ENCODE measurements at places on chromosomes 5 and 9.

DNA sequence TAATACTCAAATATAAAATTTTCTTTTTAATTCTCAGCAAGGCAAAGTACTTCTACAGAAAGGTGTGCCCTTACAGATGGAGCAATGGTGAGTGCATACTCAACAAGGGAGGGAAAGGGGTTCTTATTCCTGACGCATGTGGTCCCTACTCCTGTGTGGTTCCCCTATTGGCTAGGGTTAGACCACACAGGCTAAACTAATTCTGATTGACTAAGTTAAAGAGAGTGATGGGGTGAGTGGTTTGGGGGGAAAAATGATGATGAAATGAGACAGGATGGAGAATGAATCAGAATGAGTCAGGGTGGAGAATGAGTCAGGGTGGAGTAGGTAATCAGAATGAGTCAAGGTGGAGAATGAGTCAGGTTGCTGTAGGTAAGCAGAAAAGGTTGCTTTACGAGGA lies 22.9 kb upstream of the HMGCS1 start:
- DNase-seq, result no peak

- no peak for DNase-seq
Measured at GRCh38 chr5:171673328-171673727, 112.3 kb upstream of the SMIM23 start.

DNA sequence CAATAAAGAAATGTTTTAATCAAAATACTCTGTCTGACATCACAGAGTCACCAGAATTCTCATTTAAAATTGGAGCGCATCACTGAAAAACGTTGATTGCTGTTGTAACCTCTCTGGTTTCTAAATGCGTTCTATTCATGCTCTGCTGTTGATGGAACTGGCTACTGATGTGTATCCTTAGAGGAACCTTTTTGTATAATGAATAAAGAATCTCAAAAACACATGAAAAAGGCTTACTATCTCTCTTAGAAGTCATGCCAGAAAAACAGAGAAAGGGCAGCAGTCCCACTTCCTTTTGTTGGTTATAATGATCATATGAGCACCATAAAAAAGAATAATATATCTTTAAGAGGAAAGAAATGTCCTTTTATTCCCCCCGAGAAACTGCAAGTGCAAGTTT lies 615.5 kb downstream of the TLE1 start:
- DNase-seq, result no peak

DNA sequence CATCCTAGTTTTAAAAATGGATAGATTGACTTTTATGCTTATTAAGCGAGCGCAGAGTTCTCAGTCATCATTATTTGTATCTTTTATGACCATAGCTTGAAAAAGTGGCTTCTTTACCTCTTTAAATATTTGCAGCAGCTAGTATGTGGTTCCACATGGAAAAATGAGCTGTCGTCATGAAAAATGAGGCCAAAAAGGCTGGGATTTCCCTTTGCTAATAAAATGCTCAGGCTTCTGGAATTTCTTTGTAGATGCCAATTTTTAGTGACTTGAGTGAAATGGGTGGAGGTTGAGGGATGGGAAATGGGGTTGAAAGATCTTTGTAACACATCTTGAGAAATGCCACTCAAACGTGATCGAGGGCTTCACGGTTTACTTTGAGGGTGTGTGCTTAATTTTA lies 35.2 kb downstream of the RAI14 start:
- no peak for DNase-seq

DNA sequence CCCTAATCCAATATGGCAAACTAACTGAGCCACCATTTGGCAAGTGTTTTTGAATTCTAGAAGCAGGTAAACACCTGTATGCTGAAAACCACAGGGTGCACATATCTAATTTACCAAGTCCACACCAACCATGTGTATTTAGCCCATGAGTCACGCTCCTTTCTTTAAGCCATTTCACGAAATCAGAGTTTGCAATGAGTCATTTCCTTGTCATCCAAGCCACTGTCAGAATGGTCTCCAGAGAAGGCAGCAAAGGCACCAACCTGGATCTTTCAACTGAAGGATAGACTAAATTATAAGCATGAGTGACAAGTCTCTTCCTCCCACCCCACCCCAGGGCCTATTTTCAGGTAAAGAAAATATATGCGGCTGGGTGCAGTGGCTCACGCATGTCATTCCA lies 110.0 kb downstream of the PAX5 start:
- DNase-seq, result no peak

DNA sequence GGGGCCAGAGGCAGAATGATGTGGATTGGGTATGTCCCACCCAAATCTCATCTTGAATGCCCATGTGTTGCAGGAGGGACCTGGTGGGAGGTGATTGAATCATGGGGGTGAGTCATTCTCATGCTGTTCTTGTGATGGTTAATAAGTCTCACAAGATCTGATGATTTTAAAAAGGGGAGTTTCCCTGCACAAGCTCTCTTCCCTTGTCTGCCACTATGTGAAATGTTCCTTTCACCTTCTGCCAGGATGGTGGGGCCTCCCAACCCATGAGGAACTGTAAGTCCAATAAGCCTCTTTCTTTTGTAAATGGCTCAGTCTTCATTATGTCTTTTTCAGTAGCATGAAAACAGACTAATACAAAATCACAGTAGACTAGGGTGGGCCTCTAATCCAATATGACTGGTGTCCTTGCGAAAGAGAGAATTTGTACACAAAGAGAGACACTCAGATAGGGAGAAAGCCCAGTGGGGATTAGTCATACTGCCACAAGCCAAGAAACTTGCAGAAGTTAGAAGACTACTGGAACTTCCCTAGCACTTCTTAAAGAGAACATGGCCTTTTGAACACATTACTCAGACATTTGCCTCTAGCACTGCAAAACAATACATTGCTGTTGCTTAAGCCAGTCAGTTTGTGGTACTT lies 68.4 kb downstream of the ANXA1 start:
- DNase-seq, result no peak

- no peak for DNase-seq
Measured at GRCh38 chr5:67197536-67197935, 937 bp upstream of the CD180 start.

GRCh38 chr5:155564541-155564940 lies 551.0 kb downstream of the KIF4B start:
- no peak for DNase-seq

DNA sequence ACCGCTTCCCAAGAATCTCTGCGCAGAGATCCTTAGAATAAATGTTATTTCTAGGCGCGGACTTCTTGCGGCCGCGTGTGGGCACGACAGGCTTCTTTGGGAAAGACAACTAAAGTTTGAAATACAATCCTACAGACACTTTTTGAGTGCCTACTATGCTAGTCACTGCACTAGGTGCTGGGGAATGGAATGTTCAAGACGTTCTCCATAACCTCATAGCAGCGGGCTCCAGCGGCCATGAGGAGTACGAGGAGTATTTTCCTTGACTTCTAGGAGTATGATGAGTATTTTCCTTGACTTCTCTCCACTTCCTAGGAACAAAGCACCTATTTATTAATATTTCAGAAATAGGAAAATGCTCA lies 636 bp upstream of the PWWP2A start:
- DNase-seq, result no peak

GRCh38 chr9:1490341-1491232 lies 440.4 kb downstream of the DMRT2 start:
- no peak for DNase-seq

GRCh38 chr5:72109625-72110024 lies 2.4 kb downstream of the MAP1B start:
- DNase-seq, result no peak

GRCh38 chr5:79831381-79832309 lies 142.0 kb downstream of the CMYA5 start:
- DNase-seq, result no peak

- DNase-seq, result no peak
Measured at GRCh38 chr9:106797299-106797698, 65.7 kb upstream of the ZNF462 start.

GRCh38 chr5:16437977-16438376 lies 27.6 kb downstream of the ZNF622 start:
- no peak for DNase-seq

- no peak for DNase-seq
Measured at GRCh38 chr5:88674356-88675167, 208.4 kb downstream of the MEF2C start.

DNA sequence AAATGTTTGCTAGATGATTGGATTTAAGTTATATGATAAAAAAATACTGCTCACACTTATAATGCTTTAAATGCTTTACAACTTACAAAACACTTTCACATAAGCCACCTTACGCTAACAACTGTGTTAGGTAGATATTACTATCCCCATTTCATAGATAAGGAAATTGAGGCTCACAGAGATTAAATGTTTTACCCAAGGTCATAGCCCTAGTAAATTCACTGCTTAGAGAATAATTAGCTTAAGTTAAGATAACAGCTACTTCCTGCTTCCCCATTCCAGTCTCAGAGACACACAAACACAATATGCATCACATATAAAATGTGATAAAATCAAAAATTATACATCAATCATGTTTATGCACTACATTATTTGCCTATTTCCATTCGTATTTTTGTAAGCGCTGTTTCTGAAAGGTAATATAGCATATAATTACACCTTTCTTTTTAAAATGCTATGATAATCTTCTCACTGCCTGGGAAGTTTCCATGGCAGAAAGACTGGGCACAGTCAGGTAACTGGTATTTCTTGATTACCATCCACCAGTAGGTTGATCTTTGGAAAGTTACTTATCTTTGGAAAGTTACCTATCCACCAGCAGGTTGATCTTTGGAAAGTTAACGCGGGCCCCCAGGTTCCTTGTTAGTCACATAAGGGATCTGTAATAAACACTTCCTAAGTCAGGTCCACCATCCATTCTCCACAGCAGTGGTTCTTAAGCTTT lies 101.1 kb downstream of the NFIB start:
- no peak for DNase-seq

DNA sequence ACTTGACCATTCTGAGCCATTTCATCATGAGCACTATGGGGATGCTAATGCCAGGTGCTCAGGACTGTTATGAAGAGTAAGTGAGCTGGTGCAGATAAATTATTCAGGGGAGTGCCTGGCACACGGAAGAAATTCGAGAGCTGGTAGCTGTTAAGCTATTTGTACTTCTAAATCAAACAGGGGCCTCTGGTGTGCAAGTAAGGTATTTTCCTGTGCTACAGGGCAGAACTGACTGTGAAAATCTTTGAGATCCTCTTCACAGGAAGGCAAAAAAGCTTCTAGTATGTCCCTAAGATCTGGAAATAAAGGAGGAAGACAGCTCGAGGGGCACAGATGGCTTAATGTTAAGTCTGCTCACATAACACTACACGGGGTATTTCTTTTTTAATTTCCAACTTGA lies 106.3 kb upstream of the SPOCK1 start:
- DNase-seq, result no peak

DNA sequence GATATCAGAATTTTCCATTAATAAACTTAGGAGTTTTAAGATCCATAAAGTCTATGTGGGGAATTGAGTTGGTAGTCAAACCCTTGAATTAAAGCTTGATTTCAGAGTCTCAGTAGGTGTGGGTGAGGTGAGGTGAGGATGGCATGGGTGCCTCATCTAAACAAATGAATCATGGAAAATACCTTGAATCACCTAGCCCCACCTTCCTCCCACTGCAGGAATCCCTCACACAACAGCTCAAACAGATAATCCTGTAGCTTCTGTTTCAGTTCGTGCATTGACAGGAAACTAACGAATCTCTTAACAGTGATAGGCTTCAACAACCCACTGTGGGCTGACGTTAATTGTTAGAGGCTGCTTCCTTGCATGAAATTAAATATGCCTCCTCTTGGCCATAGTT lies 185.0 kb downstream of the SREK1 start:
- DNase-seq, result no peak

- no peak for DNase-seq
Measured at GRCh38 chr5:150653762-150654556, 7.1 kb upstream of the MYOZ3 start.

- DNase-seq, result no peak
Measured at GRCh38 chr9:121887553-121888437, 205.3 kb downstream of the TTLL11 start.

GRCh38 chr9:86766912-86767311 lies 180.4 kb downstream of the GAS1 start:
- DNase-seq, result no peak

DNA sequence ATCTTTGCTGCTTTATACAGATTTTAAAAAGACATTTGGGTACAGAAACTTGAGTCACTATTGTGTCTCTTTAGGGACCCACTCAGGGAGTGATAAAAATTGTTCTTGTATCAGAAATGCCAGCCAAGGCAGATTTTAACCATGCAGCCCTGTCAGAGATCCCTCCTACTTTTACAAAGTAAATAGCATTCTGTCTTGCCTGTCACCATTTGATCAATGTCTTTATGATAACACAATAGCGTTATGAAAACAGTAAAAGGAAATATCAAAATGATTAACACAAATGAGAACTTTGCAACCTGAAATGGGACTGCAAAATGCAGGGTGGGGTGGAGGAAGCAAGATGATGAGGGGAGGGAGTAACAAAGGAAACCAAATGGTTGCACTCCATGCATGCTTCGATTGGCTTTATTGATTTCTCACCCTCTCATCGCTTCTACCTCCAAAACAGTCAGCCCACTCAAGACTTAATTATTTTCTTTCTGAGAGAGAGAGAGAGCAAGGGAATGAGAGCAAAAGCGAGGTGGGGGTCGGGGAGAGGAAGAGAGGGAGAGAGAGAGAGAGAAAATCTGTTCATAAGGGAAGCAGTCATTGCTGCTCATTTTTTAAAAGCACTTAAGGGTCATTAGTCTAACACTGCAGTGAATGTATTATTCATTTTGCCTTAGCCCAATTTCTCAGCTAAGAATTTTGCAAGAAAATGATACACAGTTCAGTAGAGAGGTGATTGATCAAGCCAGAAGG lies 576.5 kb downstream of the CSNK1G3 start:
- no peak for DNase-seq

DNA sequence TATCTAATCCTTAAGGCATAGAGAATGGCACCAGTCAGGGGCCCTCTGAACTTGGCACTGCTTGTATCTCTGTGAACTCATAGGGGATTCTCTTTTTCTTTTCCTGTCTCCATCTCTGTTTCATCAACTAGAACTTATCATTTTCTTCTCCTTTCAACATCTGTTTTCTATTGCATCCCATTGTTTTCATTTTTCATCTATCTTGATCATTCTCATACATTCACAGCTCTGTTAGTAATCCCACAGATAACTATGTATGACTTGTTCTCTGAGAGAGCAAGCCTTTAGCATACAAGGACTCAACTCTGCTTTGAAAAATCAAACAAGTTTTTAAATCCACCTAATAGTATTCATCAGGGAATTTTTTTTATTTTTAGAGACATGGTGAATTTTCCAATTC lies 264.3 kb downstream of the ARRDC3 start:
- DNase-seq, result no peak

DNA sequence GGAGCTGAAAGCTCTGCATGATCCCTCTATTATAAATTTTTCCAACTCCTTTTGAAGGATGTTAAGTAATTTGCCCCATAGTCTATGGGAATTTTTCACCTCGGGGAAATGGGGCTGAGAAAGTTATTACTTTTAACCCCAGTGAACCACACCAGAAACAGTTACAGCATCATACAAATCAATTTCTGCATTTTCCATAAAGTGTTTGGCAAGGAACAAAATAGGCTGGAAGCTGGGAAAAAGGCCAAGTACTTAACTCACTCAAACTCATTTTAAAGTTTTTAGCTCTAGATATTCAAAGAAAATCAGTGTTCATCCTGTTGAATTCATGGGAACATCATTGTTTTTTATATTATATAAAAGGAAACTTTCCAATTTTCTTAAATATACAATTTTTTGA lies 160.9 kb downstream of the SH3GL2 start:
- no peak for DNase-seq

- no peak for DNase-seq
Measured at GRCh38 chr9:132787748-132788159, 90.3 kb downstream of the AK8 start.

- DNase-seq, result no peak
Measured at GRCh38 chr9:110745676-110746075, 77.1 kb downstream of the MUSK start.
